Activated CD4-positive, alpha-beta T cell treated with anti-CD3 and anti-CD28 coated beads, Interleukin-2, amount 50 U/mL, for 1 hour (primary cell): ENCODE measurements at places on chromosomes 12 and 14.

DNA sequence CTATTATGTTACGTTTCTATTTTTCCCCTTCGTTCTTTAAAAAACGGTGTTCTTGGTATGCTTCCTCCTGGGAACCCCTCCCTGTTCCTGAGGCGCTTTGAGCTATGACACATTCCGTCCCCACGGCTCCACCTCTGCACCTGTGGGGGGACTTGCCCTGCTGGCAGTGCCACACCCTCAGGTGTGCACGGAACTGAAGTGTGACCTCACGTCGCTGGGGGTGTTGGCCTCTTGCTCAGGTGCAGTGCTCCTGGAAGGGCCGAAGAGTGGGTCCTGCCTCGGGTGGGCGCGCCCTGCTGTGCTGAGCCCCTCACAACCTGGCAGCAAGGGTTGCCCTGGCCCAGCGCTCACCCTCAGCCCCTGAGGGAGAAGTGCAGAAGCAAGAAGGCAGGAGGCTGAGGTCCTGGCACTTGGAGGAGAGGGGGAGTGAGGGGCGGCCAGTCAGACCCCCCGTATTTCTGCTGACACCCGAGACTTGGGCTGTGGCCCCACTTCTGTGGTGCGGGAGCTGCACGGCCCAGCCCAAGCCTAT is 4.9 kb downstream of the AMN start:
- DNase-seq, result no peak

GRCh38 chr14:37051680-37052079 is 120.7 kb downstream of the SLC25A21 start:
- no peak for DNase-seq

DNA sequence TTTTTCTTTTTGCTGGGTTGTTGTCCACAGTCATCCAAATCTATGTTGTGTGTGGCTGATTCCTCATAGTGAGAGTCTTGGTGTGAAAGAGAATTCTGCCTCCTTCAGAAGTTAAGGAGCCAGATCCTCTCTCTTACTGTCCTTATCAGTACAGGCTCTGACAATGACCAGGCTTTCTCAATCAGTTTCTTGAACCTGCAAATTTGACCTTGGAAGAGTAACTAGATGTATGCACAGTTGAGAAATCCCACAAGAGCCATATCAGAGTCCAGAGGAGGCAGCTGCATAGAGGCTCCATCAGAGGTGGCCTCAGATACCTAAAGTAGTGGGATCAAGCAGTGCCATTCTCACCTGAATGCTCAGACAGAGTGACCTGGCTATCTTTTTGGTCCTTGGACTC is 5.5 kb upstream of the GALC start:
- no peak for DNase-seq

DNA sequence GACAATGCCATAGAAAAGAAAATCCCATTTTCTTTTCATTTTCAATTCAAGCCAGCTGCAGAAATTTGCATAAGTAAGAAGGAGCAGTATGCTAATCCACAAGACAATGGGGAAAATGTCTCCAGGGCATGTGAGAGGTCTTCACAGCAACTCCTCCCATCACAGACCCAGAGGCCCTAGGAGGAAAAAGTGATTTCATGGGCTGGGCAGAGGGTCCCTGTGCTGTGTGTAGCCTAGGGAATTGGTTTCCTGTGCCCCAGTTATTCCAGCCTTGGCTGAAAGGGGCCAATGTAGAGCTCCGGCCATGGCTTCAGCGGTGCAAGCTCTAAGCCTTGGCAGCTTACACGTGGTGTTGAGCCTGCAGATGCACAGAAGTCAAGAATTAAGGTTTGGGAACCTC is 211.4 kb downstream of the CCDC59 start:
- no peak for DNase-seq
